Suprapubic skin (tissue), 4 donors: ENCODE measurements at places on chromosomes 5 and 9. TPM values are rescaled to one million over a fixed set of nuclear protein-coding genes. Genes with fewer than 3 reads are reported as not detected.
A peak's percentile ranks its signal among the peaks of the same experiment; 100 is the strongest.

- no peak for DNase-seq
These were observed 136.1 kb upstream of the RAPGEF1 start for GRCh38 chr9:131875828-131876485.

- peak; percentile 60 for DNase-seq
These were observed 12.6 kb upstream of the LPCAT1 start for GRCh38 chr5:1536322-1536845.

GRCh38 chr9:138069731-138070456 is 192.3 kb downstream of the CACNA1B start:
- peak; percentile 38 for DNase-seq

- no peak for DNase-seq
These were observed 37.6 kb upstream of the MAN2A1 start for GRCh38 chr5:109652096-109652495.

DNA sequence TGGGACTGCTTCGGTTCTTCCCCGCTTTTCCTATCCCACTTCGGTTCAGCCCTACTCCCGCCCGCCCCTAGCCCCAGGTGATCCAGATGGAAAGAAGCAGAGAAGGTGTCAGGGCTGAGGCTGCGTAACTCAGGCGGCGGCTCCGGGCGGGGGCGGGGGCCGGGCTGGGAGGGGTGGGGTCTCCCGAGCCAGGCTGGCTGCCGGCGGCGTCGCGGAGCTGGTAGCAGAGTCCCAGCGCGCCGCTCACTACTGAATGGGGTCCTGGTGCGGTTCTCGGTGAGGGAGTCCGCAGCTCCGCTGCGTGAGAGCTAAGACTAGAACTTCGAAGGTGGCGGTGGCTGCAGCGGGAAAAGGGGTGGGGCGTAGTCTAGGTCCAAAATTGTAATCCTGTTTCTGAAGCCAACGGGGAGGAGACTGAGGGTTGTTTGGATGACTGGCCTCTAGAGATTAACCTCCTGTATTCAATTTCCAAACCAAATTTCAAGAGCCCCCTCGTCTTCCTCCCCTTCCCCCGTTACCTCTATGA is 1.4 kb downstream of the PRR16 start:
- DNase-seq, result peak; percentile 60

The RBM27 gene
- total RNA-seq, result 21.6 TPM

The STPG3 gene
- total RNA-seq, result 1.2 TPM

The PDCD1LG2 gene
- 1.0 TPM for total RNA-seq

The PRLR gene
- 16.7 TPM for total RNA-seq
